Tongue (tissue), 3 donors: ENCODE measurements at places on chromosomes 11 and 22. TPM values are rescaled to one million over a fixed set of nuclear protein-coding genes. Genes with fewer than 3 reads are reported as not detected.

GLYATL1B gene
- not detected for total RNA-seq

PKP3 gene
- 39.2 TPM for total RNA-seq

PHOX2A gene
- not detected for total RNA-seq

GAS2 gene
- total RNA-seq = 20.6 TPM

CNIH2 gene
- 1.7 TPM for total RNA-seq

EHF gene
- total RNA-seq = 105 TPM

SPON1 gene
- 24.4 TPM for total RNA-seq

SLC5A1 gene
- 2.4 TPM for total RNA-seq

PYGM gene
- total RNA-seq = 584 TPM

ROBO3 gene
- 10.8 TPM for total RNA-seq

DNA sequence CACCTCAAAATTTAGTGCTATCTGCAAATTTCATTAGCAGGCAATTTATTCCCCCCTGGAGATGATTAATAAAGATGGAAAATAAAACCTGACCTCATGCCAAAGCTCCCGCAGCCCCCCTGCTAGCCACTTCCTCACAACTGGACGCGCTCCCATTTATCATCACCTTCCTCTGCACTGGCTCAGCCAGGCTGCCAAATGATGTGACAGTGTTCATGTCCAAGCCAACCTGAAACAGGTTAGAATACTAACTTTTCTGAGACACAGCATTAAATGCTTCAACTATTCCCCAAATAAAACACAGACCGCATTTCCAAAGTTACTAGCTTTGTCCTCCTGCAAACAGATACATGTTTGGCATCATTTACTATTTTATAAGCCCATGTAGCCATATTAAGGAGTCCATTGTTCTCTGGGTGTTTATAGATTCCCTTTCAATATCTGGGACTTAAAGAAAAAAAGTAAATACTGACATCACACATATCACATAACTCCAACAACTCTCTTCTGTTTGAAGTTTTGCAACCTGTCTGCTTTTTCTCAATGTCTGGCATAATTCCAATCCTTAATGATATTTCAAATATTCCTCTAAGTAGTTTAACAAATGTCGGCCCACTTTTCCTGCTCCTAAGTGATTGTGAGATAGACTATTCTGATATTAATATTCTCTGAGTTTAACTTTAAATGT, 829.7 kb upstream of the FAT3 start:
- DNase-seq = peak; percentile 24

DNA sequence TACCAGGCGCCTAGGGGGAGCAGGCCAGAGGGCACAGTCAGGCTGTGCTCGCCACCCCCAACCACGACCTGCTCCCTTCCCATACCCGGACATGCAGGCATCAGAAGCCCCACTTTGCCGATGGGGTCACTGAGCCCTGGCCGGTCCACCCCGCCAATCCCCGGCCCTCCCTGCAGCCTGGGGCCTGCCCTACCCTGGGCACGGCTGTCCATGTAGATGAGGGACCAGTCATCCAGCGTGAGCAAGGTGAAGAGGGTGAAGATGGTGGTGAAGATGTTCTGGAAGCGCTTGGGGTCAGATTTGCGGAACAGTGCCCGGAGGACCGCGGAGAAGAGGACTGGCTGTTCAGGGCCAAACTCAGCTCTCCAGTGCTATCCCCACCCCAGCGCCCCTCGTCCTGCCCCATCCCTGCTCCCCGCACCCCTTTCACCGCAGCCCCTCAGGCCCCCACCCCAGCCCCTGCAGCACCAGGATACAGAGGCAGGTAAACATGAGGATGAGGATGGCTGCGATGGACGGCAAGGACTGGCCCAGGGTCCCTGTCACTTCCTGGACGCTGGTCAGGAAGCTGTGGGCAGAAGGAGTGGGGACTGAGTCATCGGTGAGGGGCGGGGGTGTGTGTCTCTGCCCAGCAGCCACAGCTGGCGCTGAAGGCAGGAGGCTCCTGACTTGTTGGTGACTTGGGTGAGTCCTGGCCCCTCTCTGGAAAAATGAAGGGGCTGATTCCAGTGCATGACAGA, 5.5 kb downstream of the CATSPER1 start:
- DNase-seq = no peak

- no peak for DNase-seq
Observed at GRCh38 chr22:35489239-35489638, 51.4 kb upstream of the RASD2 start.

DNA sequence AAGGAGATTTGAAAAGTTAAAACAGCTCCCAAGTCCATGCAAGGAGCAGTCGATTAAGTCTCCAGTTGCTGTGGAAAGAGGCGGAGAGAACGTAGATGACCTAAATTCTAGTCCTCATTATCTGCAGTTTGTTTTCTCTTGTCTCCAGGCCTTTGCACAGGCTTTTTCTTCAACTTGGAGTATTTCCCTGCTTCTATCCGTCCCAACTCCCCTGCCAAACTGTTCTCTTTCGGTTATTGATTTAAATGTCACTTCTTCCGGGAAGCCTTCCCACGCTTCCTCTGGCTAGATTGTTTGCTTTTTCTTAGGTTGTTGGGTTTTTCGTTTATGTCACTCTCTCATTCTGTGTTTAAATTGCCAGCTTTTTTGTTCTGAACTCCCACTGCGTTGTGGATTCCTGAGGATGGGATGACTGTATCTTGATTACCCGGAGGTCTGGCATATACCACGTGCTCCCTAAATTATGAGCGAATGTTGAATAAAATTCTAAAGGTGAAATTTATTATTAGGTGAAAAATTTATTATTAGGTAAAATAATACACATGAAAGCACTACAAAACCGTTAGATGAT, 463 bp downstream of the TMEM126B start:
- no peak for DNase-seq

DNA sequence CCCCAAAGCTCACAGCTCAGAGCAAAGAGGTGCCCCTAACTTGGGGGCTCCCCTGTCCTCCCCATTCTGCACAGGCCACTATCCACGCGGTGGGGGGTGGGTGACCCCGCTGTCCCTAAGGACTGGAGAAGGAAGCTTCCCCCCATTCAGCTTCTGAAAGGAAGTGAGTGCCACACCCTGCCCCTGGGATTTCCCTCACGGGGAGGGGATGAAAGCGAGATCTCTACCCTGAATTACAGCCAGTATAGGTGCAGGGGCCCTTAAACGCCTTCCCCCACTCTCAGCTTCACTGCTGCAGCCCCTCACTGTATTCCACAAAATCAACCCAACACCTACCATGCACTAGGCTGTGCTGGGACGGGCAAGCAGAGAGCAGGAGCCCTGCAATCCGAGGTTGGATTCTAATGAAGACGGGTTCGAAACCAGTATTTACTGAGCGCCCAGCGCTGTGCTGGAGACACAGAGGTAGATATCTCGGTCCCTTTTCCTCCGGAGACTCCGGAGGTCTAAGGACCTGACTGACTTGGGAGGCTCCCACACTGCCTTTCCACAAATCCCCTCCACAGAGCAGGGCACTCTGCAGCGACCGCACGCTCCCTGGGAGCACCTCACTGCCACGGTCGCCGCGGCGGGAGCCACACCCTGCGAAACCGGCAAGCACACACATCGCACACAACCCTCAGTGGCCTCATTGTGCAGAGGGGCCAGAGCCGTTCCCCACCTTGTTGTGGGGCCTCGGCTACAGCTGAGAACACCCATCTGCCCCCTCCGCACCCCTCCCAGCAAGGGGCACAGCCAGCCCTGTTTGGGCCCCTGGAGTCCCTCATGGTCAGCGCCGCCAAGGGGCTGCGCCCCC, 1.8 kb downstream of the AHNAK start:
- DNase-seq = peak; percentile 35

GRCh38 chr22:46110215-46110614, 40.1 kb upstream of the PPARA start:
- DNase-seq = no peak

DNA sequence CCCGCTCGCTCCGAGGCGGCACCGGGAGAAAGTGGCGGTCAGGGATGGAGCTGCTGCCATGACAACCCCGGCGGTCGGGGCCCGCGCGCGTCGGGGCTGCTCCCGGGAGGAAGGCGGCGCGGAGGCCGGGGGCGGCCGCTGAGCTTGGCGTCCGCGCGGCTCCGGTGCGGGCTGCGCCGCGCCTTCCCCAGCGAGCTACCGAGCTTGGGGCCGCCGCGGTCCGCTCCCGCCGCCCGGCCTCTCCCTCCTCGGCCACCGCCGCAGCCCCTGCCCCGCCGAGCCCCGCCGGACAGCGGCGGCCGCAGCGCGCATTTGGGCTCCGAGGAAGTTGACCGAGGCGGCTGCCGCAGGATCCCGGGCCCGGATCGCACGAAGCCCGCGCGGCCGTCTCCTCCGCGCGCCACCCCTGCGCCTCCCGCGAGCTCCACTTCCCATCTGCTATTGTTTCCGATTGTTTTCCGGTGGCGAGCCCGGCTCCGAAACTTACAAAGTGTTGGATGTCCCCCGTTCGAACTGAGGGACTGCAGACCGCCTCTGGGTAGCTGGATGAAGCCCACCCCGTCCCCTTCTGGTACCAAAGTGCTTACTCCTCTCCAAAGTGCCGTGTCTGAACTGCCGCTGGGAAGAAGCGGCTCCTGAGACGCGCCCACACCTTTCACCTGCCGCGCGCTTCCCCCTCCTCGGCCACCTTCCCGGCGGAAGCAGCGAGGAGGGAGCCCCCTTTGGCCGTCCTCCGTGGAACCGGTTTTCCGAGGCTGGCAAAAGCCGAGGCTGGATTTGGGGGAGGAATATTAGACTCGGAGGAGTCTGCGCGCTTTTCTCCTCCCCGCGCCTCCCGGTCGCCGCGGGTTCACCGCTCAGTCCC, 540.3 kb downstream of the NTM start:
- DNase-seq = peak; percentile 66

DNA sequence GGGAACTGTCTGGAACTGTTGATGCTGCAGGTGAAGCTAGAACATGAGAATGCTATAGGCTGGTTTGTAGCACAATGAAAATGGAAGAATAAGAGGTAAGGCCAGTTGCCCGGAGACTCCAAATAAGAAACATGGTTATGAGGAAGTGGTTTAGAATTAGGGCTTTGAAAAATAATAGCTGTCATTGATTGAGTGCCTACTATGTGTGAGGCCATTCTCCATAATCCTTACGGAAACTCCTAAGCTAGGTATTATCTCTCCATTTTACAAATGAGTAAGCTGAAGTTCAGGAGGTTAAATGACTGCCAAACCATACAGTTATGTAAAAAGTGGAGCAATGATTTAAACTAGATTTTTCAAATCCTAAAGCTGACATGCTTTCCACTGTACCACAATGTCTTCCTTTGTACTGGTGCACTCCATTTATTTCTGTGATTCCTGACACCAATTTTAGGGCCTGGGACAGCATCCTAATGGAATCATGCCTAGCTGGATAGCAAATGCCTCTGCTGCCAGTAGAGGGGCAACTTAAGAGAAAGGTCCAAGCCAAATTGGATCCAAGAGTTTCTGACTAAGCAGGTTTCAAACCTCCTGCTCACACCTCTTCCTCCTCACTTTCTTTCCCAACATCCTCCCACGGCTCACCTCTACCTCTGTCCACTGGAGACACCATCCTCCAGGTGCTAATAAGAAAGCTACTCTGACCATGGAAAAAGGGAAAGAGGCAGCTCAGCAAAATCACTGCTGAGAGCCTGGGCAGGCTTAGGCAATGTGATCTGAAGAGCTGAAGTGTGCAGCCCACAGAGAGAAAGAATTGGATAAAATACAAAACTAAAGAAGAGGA, 46.9 kb upstream of the PICALM start:
- no peak for DNase-seq

DNA sequence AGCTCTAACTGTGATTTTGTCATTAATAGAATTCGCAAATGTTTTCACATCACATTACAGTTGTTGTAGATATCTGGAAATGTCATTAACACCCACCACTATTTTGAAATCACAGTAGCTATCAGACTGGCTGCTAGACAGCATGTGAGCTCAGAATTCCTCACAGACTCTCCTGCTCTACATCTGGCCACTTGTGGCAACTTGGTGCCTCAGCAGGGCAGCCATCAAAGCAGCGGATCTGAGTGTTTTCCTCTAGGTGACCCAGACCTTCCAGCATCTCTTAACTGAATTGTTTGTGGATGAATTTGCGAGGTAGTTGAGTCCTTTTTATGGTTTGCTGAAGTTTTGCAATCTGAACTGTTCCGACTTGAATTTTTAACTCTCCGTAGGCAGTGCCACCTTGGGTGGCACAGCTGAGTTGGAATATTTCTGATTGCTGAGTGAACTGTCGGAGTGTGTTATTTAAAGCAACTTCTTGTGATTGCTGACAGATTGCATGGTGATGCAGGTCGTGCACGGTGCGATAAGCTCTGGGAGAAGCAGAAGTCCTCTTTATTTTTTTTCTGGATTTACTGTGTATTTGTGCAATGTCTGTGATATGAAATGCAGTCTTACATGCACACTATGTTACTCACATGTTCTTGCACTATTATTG, 114.0 kb upstream of the PLET1 start:
- DNase-seq = no peak

GRCh38 chr11:19244621-19245020, 3.9 kb upstream of the E2F8 start:
- no peak for DNase-seq

GRCh38 chr11:102599642-102600261, 25.4 kb downstream of the MMP20 start:
- DNase-seq = no peak
